ENCODE measurements at places on chromosomes 16 and 17. TPM values are rescaled to one million over a fixed set of nuclear protein-coding genes. Genes with fewer than 3 reads are reported as not detected.

DNA sequence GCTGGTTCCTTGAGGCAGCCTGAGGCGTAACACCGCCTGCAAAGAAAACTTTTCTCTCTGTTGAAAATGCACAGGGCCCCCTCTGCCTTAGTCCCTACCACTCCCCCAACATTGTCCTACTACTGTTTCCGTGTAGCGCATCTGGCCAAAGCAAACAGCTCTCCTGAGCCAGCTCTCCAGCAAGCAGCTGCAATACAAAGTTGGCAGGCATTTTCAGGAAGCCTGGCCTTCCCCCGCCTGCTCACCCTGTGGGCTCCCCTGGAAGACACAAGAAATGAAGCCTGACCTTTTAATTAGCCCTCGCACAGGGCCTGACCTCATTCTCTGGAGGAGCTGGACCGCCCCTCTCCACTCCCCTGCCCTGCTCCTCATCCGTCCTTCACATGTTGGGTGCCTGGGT lies 66.7 kb downstream of the SOX9 start:
- DNase-seq, result no peak

DNA sequence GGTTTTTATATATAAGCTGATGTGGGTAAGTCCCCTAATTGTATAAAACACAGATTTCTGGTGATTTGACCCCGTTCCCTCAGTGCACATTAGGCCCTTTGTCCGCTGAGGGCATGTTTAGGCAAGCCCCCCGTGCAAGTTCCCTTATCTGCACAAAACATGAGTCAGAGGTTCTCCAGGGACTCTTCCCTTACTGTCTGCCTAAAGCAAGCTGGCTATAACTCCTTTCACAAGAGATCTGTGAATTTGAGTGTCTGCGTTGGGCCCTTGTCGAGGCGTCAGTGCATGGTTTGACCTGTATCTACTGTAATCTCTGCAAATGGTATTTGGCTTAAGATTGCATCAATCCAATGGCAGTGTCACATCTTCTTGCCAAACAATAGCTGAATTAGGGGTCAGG lies 712.8 kb downstream of the CDH8 start:
- no peak for DNase-seq

The NPIPA3 gene
- 1.8 TPM for total RNA-seq

DNA sequence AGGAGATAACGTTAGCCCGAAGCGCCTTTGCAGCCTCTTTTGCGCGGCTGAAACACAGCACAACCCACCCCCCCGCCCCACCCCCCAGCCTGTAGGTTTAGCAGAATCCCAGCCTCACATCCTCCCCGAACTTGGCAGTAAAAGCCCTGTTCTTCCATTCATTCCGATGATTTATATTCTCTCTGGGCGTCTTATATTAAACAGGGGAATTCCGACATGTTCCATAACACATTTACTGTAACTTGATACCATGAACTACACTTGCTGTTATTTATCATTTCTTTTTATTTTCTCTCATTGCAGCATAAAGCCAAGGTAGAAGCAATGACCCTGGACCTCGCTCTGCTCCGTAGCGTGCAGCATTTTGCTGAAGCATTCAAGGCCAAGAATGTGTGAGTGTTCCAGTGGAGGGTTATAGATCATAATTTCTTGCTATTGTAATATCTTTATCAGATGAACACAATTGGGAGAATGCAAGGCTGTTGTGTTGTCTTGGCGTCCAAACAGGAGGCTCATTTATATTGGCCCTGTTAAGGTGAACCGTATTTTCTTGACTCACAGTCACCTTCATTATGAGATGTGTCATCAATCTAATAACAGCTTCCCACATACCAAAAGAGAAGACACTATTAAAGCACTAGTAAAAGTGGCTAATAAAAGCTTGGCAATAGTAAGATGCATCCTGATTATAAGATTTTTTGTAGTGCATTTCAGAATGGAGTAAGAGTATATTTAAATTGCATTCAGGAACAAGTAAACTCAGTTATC lies 287.3 kb downstream of the WWOX start:
- DNase-seq, result no peak

DNA sequence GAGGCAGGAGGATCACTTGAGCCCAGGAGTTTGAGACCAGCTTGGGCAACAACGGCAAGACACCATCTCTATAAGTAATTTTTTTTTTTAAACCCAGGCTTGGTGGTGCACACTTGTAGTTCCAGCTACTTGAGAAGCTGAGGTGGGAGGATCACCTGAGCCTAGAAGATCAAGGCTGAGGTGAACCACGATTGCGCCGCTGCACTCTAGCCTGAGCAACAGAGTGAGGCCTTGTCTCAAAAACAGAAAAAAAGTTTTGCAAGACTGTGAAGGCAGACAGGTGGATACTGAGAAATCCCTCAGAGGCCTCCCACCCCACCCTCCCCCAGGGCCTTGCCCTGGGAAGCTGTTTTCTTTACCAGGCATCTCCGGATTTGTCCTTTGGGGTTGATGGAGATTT lies 125.4 kb downstream of the MGAT5B start:
- peak; percentile 49 for DNase-seq

DNA sequence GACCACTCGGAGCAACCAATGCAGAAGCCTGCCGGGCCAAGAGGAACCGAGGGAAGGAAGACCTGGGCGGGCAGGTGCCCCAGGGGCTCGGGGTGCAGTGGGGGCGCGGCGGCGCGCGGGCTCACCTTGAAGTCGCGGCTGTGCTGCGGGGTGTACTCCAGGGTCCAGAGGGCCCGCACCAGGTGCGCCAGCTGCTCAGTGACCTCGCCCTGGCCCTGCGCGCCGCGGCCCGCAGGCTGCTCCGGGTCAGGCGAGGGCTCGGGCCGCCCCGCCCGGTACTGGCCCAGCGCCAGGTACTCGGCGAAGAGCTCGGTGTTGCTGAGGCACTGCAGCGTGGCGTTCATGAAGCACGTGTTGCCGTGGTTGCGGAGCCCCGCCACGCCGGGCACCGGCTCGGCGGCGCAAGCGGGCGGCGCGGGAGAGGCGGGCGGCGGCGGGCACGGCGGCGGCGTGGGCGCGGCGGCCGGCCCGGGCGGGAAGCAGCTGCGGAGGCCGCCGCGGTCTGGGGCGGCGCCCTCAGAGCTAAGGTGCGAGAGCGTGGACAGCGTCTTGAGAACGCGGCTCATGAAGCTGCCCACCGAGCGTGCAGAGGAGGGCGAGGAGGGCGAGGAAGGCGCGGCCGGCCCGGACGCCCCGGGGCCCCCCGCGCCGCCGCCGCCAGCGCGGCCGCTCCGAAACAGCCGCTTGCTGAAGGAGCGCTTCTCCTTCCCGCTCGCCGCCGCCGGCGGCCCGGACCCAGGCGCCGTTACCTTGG lies 562 bp downstream of the USP31 start:
- DNase-seq, result peak; percentile 51

- no peak for DNase-seq
Observed at GRCh38 chr17:81738801-81739393, 26.8 kb downstream of the SLC25A10 start.

The PPP1R27 gene
- total RNA-seq, result not detected

The LRRC46 gene
- total RNA-seq, result 2.0 TPM

Data from OCI-LY7 (cell line).